SJSA1 (cell line): ENCODE measurements at places on chromosomes 2 and 18.

DNA sequence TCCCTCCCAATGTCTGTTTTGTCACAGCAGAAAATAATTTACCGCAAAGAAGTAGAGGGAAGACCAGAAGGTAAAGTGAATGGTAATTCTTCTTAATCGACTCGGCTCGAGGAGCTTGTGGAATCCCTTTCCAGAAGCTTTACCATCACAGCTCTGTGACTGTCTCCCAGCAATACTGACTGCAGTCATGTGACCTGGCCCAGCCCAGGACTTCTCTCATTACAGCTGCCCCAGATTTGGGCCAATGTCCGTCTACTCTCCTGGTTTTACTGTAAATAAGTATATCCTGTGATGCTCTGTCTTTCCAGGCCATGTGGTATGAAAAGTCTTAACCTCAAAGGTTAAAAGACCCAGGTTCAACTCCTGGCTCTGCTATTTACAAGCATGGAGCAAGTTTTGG is 18.9 kb upstream of the ELOA2 start:
- no peak for DNase-seq

DNA sequence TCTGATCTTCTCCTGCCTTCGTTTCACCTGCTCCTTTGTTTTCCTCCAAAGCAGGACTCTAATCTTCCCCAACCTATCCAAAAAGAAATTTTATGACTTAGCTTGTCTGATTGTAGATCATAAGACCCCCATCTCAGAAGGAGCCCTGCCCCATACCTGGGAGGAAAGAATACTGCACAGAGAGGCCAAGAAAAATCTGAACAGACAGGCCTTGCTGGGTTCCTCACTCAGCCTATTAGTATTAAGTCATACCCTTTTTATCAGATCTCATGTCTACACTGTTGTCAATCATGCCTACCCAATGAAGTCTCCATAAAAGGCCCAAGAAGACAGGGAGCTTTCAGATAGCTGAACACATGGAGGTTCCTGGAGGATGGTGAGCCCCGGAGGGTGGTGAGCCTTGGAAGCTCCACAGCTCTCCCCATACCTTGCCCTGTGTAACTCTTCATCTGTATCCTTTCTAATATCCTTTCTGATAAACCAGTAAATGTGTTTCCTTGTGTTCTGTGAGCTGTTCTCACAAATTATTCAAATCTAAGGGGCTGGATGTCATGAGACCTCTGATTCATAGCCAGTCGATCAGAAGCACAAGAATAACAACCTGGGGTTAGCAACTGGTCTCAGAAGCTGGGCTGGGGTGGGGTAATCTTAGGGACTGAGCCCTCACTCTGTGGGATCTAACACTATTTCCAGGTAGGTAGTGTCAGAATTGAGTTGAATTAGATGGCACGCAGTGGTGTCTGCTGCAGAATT is 108.8 kb downstream of the SPOPL start:
- no peak for DNase-seq

GRCh38 chr18:79438089-79438897 is 42.6 kb downstream of the NFATC1 start:
- no peak for DNase-seq

GRCh38 chr2:26720322-26721114 is 28.0 kb downstream of the KCNK3 start:
- no peak for DNase-seq

DNA sequence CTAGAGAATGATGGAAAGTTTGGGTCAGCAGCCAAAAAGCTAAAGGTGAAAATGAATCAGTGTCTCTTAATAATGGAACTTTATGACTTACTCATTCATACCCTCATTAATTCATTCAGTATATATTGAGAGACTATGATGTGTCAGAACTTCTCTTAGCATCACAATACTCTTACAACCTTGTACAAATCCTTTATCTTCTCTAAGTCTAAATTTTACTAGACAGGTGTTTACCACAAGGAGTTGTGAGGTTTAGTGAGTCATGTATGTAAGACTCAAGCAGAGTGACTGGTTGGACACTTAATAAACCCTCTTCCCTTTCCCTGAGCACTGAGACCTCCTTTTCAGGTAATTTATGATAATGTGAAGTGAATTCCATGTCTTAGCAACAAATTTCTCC is 129.6 kb downstream of the PPP1R1C start:
- DNase-seq, result no peak

- DNase-seq, result no peak
These were observed 334.8 kb downstream of the CELF4 start for GRCh38 chr18:37230768-37231167.

GRCh38 chr2:143728498-143728897 is 599.3 kb downstream of the ARHGAP15 start:
- DNase-seq, result no peak

DNA sequence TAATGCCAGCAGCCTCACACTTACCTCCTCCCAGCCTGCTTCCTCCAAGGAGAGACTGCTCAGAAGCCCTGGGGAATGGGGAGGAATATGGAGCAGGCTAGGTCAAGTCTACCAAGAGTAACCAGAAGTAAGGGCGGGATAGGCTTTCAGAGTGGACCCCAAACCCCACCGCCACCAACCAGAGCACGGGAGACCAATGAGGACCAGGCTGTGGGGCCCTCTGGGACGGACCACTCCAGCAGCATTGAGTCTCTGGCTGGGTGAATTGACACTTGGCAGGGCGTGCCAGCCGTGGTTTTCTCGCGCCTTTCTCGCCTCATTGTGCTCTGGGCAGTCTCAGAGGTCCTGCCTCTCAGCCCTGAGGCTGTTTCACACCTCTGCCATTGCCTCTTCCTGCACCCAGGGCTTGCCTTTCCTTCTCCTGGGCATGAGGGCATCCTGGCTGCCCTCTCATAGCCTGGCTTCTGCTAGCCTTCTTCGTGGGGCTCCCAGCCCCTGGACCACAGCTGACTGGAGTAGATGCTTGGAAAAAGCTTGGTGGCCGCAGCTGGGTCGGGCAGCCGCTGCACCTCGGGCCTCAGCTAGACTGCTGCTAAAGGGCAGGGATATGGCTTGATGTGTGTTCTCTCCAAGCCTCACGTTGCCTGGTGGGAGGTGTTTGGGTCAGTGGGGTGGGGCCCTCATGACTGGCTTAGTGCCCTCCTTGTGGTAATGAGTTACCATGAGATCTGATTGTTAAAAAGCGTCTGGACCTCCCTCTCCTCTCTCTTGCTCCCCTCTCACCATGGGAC is 40.5 kb upstream of the HS6ST1 start:
- peak; percentile 33 for DNase-seq

GRCh38 chr18:46397174-46397573 is 259.8 kb downstream of the LOXHD1 start:
- peak; percentile 54 for DNase-seq

DNA sequence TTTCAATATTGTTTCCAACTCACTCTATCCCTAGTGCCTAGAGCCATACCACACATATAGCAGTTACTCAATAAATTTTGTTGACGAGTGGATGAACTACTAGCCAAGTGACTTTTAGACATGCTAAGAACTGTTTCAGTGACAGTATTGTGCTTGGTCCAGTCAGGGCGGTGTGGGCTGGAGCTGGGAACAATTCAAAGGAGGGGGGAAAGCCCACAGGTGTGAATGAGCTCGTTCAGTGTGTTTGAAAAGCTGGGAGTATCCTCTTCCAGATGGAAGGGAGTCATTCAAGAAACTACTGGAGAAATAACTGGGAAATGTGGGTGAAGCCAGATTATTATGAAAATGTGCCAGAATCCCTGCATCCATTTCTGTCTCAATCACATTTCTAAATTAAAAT is 1.7 kb upstream of the SERPINE2 start:
- no peak for DNase-seq

DNA sequence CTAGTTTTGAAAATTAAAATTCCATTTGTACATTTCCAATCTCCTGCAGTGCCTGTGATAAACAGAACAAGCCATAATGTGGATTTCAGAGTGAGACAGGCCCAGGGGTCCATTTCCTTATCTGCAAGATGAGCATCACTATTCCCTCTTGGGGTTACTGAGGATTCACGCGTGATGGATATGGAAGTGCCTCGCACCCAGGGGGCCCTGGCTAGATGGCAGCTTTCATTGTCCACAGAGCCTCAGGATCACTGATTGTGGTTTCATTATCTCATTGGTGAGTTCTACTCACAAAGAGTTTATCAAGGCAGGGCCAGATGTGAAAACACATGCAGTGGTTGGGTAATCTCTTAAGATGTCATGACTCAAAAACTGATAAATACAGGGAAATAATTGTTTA is 11.6 kb downstream of the CNGA3 start:
- DNase-seq, result no peak

DNA sequence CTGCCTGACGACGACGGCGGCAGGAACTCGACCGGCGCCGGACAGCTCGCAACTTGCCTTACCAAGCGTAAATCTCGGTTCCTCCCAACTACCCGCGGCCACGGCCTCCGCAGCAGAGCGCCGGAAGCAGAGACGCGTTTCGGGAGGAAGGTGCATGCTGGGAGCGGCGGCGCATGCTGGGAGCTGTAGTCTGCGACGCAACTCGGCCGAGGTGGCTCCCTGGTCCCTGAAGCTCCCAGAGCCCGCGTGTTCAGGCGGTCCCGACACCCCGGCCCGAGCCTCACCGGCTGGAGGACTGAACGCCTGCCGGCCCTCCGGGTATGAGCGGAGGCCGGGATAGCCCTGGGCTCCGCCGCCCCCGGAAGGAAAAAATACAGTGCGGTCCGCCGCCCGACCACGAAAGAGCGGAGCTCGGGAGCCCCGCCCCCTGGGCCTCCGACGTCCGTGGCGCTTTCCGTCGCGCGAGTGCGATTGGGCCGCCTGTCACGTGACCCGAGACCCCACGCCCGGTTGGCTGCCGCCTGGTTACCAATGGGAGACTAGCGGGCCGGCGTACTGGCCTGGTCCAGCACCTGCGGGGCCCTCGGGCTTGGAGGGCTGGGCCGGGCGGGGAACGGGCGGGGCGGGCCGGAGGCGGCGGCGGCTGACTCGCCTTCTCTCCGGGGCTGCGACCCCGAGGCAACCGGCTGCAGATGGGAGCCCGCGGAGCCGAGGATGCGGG is at the start of gene CAPN10:
Gene CAPN10, plus strand, starts transcription at position 537 of the 721 bp plus-strand sequence. Its CDS starts 178 bp downstream, at position 715.
- peak; percentile 97 for DNase-seq

DNA sequence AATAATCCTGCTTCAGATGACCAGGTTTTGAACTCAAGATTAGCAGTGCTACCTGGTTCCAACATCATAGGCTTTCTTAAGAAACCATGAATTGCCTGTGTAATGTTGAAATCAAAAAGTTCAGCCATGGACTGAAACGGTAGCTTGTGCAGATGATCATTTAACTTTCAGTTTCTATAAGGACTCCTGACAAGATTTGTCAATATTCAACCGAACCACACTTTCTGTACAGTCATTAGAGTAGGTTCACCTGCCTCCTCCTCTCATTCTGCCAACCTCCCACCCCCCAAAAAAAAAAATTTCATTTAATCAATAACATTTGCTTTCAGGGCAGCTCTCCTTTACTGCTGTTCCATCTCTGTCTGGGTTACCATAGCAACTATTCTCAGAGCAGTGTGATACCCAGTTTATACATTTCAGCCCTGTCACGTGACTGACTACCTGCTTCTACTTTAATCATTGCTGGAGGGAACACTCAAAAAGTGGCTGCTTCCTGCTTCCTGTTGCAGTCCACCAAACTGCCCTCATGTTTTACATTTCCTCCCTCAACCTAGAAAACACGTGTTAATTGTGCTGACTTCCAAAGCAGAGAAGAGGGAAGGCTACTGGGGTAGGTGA is 275.5 kb downstream of the SS18 start:
- DNase-seq, result no peak

GRCh38 chr2:199749571-199749970 is 101.4 kb downstream of the FTCDNL1 start:
- DNase-seq, result no peak

DNA sequence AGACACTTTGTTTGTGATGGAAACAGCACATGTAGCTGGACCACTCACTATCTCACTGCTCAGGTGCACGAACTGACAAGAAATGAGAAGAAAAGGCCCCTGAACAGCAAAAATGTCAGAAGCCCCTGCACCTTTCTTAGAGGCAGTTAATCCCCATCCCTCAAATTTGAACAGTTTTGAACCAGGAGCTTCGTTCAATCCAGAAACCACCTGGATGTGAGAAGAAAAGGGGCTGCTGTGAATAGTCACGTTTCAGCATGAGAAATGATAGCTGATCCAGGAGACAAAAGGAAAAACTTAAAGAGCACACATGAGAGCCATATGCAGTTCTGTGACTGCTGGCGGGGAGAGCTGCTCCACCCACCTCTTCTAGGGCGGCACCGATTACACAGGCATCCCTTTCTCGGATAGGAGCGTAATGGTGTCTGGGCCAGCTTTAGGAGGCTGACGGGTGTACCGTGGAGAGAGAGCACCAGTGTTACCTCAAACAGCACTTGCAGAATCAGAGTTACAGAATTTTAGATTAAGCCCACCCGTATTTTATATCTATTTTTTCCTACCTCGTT is 117.0 kb upstream of the EML6 start:
- DNase-seq, result no peak

GRCh38 chr2:53750041-53750768 is 17.4 kb upstream of the CHAC2 start:
- DNase-seq, result no peak

DNA sequence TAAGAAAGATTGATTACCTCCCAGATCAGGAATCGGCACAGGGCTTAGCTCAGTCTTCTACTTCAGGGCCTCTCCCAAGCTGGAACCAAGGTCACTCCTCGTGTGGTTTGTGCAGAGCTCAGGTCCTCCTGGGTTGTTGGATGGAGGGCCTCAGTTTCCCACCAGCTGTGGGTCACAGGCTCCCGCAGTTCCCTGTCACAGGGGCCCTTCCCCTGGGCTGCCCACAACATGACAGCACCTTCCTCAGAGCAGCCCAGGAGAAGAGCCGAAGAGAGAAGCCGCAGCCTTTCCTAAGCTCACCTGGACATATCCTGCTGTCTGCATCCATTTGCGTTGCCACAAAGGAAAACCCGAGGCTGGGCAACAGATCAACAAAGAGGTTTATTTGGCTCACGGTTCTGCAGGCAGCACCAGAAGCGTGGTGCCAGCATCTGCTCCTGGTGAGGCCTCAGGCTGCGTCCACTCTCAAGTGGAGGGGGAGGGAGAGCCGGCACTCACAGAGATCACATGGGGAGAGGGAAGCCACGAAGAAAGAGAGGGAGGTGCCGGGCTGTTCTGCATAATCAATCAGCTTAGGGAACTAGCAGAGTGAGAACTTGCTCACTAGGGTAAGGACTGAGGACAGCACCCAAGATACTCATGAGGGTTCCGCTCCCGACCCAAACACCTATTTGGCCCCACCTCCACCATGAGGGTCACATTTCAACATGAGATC is 13.0 kb upstream of the ALLC start:
- no peak for DNase-seq

GRCh38 chr2:185583058-185583816 is 155.4 kb upstream of the FSIP2 start:
- DNase-seq, result no peak
